ENCODE measurements at places on chromosomes 1 and 21.
A peak's percentile ranks its signal among the peaks of the same experiment; 100 is the strongest.

DNA sequence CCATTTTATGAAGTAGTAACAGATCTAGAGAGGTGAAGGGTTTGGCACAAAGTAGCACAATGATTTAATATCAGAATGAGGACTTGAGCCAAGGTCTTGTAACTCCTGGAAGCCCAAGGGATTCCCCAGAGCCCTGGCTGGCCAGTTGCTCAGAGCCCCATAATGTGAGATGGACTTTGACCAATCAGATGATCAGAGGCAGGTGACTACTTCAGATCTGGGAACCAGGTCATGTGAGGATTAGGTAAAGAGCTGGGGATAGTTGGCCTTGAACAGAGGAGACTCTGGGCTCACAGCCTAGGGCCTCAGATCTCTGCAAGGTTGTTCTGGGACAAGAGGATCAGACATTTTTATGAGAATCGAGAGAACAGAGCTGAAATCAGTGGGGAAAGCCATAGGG, 18.9 kb downstream of the SHISAL2A start:
- DNase-seq = no peak

DNA sequence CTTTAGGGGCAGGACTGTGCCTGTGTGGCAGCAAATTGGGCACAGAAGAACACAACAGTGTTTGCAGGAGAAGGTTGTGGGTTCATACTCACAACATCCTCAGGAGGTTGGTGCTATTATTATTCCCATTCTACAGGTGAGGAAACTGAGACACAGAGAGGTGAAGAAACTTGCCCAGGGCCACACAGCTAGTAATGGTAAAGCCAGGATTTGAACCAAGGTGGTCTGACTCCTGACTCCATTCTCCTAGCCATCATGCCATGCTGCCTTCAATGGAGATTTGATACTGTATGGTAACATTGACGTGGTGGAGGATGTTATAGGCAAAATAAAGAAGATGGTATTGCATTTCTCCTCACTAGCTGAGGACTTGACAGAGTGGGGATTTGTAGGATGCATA, 334.2 kb downstream of the RPS6KC1 start:
- DNase-seq = no peak

- peak; percentile 6 for DNase-seq
These were observed 771 bp downstream of the RABGAP1L start for GRCh38 chr1:174160109-174160473.

DNA sequence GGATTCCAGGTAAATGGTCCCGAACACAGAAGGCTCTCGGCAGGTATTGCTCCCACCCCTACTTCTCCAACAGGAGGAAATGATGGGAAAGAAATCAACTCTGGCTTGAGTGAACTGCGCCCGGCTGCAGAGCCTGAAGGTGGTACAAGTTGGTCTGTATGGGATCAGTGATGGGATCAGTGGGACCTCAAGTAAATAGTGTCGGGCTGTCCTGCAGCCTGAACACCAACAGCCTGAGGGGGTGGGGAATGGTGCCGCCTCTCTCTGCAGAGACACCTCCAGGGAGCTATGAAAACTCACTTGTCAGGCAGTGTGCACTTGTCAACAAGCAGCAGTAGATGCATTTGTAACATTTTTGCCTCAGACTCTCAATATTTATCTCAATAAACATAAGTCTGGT, 183.5 kb downstream of the MATN1 start:
- no peak for DNase-seq

GRCh38 chr1:55071477-55071876, 32.1 kb downstream of the PCSK9 start:
- peak; percentile 25 for DNase-seq

DNA sequence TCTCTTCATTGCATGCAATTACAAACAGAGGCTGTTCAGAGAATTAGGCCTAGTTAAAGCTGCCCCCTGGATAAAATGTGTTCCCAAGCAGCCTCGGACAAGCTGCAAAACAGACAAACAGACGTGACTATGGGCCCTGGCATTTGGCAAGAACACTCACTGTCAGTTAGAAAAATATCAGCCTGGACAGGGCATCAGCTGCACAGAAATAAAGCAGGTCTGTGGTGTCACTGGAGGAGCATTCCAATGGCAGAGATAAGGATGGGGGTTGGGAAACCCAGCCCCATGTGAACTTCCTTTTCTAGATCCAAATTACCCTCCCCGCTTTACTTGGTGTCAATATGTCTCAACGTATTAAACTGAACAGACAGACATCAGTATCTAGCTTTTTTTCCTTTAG, 177.1 kb downstream of the GPATCH2 start:
- no peak for DNase-seq

Measured in neural crest cell (in vitro differentiated cells).